ENCODE measurements at places on chromosomes 7 and 10.

DNA sequence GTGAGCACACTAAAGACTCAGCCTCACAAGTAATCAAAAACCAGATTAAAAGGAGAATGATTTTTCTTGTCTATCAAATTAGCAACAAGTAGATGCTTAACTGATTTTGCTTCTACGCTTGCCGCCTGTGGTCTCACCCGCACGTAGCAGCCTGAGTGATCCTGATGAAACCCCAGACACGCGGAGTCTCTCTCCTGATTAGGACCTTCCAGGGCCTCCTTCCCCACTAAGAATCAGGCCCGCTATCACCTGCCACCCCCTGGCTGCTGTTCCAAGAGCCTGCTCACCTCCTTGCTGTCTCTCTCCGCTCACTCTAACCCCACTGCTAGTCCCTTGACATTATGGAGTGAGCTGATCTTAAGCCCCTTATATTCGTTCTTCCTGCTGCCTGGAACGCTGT lies 325.9 kb upstream of the NRP1 start:
- no peak for ATAC-seq

- ATAC-seq: no peak
Measured at GRCh38 chr10:83432261-83433045, 706.9 kb upstream of the GHITM start.

- no peak for ATAC-seq
Measured at GRCh38 chr7:131112431-131112830, 215.2 kb upstream of the MKLN1 start.

DNA sequence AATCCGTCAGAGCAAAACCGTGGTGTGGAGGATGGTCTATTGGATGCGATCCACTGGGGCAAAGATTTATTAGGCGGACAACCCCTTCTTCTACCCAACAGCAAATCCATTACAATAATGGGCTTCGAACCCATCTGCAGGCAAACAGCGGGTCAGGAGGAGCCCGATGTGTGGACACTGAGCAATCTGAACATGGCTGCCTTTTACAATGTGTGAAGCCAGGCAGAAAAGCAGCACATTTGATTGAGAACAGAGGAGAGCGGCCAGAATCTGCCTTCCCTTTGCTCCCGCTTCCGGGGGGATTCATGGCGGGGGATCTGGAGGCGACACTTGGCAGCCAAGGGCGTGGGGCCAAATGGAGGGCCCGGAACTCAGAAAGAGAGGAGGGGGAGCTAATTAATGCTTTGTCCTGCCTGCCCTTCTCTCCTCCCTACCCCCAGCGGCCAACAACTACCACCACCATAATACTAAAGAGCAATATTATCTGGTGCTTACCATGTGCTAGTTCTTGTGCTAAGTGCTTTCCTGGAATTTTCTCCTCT lies 133.0 kb downstream of the EMX2 start:
- ATAC-seq: no peak

DNA sequence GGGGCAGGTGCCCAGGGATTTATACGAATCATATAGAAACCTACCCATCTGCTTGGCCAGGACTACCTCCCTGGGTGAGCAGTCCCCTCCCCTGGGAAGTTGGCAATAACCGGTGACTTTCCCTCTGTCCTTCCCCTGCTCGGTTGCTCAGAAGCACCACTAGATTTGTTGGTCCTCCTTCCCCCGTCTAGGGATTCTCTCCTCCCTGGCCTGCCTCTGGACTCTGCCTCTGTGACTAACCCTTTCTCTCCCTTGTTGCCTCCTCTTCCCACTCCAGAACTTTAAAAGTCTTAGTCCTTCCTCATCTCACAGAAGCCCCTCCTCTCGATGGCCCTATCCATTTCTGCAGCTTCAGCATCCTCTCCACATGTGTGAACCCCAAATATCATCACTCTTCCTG lies 9.8 kb downstream of the CALHM3 start:
- no peak for ATAC-seq

- ATAC-seq: no peak
Measured at GRCh38 chr10:124657806-124658205, 86.4 kb downstream of the FAM53B start.

DNA sequence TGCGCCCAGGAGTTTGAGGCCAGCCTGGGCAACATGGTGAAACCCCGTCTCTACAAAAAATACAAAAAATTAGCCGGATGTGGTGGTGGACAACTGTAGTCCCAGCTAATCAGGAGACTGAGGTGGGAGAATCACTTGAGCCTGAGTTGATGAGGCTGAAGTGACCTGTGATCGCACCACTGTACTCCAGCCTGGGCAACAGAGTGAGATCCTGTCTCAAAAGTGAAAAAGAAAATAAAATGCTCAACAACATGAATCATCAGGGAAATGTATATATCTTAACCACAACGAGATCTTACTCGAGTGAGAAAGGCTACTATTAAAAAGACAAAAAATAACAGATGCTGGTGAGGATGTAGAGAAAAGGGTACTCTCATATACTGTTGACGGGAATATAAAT lies 72.7 kb downstream of the JMJD1C start:
- no peak for ATAC-seq

GRCh38 chr10:118042336-118042735 lies 4.4 kb downstream of the RAB11FIP2 start:
- ATAC-seq: no peak

GRCh38 chr10:45278860-45279498 lies 36.4 kb downstream of the OR13A1 start:
- ATAC-seq: no peak

GRCh38 chr10:31930023-31930751 lies 1.6 kb upstream of the ARHGAP12 start:
- ATAC-seq: no peak

DNA sequence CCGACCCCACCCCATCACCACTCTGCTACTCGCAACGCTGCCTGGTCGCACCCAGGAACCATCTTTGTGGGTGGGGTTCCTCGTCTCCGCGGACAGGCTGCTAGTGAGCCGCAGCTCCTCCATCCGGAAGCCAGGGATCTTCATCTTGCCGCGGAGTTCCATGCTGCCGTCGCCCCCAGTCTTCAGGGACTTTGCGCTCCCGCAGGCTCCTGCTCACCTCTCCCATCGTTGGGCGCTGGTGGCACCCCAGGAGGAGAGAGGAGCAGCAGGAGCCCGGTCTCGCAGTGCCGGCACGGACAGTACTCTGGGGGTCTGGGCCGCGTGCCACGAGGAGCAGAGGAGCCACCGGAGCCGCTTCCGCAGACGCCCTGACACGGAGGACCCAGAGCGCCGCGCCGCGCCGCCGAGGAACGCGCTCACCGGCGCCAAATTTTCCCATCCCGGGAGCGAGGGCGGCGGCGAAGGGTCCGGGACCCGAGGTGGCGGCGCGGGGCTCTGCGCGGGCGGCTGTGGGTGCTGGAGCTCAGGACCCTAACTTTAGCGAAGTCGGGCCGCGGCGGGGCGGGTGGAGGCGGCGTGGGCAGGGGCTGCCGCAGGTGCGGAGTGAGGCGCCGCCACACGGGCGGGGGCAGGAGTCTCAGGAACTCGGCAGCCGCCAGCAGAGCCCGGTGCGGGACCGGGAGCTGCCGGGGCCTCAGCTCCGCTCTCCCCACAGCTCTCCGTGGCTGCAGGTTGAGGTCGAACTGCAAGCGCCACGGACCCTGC lies 750.1 kb upstream of the SORCS1 start:
- no peak for ATAC-seq

DNA sequence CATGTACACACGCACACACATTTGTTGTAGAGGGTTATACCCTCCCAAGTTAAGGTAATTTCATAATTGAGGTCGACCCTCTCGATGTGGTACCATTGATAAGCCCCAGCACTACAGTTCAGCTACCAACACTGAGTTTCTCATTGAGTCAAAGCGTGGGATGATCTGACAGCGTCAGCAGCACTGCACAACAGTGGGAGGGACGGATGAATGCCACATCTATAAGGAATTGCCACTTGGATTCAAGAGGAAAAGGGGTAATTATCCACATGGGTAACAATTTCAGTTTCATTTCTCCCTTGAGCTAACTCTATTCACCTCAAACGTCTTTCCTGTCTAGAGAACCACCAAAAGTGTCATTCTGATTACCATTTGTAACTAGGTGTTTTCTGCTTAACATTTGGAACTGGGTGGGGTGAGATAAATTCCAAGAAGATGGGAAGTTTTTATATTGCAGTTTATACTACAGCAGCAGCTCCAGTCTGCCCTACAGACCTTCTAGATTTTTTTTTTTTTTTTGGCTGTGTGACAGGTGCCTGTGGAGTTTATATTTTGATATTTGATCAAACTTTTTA lies 342.9 kb downstream of the AUTS2 start:
- no peak for ATAC-seq

DNA sequence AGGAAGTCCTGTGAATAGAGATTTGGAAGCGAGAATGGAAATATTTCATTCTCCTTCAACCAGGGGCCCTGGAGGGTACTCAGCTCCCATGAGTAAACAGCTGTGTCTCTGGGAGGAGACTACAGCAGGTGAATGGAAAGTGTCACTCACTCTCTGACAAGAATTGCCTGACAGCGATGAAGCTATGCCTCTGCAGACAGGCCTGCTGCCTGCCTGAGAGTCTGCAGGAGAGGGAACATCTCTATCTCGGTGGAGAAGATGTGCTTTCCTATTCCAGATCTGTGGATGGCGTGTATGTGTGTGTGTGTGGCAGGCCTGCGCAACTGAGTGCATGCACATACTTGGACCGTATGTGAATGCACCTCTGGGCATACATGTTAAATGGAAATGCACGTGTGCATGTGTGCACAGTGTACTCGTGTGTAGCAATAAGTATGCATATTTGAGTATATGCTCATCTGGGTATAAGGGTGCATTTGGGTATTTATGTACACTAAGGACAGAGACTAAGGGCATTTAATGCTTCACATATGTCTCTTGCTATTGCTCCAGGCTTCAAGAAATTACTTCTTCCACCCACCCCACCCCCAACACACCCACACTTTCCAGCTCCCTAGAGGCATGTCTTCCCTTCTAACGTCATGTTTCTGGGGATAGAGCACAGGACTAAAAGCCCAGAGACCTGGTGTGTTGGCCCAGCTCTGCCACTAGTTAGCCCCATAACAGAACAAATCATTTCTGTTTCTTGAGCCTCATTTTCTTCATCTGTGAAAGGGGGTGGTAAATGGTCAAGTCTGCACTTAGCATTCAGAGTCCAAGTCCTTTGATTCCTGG lies 4.6 kb upstream of the ADCYAP1R1 start:
- ATAC-seq: no peak

DNA sequence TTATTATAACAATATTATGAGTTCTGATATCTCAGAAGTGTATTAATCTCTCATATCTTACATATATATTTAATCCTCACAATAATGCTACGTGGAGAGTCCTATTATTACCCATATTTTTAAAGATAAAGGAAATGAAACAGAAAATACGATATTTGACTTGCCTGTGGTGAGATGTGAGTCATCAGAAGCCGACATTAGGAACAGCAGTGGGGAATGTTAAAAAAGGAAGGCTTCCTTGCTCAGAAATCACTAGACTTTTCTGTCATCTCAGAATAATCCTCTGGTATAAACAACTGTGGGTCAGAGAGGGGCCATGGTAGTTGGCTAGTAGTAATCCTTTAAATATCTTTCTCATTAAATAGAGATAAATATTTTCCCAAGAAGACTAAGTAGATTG lies 402.3 kb upstream of the PCDH15 start:
- no peak for ATAC-seq

GRCh38 chr7:129948338-129948737 lies 4.4 kb downstream of the UBE2H start:
- no peak for ATAC-seq

DNA sequence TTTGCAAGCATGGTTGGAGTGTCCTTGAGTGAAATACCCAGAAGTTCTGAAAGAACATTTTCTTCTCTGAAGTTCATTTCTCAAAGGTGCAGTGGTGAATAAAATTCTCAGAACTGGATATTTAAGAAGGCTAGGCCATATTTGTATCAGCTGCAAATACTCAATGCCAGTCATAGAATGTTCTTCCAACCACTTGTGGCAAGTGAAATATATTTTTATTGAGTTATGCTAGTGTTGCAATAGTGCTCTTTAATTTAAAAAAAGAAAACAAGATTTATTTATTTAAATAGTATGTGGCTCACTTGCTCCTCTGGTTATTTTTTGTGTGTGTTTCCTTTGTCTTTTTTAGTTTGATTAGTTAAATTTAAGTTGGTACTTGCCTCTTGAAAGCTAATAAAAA lies 64.5 kb downstream of the PALS2 start:
- ATAC-seq: no peak

DNA sequence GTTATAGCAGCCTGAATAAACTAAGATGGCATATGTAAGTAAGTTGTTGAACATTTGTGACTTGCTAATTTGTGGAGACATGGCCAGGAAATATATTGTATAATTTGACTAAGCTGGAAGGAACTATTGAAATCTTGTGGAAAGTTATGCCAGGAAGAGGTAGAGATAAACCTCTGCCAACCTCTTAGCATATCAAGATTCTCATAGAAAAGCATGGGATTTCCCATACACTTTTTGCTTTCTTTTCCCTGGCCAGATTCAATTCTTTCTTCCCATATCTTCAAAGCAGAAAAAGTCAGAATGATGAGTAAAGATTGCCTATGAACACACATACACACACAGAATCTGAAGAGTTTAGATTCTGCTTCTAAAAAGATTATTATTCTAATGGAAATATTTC lies 216.2 kb downstream of the SEMA3D start:
- no peak for ATAC-seq

DNA sequence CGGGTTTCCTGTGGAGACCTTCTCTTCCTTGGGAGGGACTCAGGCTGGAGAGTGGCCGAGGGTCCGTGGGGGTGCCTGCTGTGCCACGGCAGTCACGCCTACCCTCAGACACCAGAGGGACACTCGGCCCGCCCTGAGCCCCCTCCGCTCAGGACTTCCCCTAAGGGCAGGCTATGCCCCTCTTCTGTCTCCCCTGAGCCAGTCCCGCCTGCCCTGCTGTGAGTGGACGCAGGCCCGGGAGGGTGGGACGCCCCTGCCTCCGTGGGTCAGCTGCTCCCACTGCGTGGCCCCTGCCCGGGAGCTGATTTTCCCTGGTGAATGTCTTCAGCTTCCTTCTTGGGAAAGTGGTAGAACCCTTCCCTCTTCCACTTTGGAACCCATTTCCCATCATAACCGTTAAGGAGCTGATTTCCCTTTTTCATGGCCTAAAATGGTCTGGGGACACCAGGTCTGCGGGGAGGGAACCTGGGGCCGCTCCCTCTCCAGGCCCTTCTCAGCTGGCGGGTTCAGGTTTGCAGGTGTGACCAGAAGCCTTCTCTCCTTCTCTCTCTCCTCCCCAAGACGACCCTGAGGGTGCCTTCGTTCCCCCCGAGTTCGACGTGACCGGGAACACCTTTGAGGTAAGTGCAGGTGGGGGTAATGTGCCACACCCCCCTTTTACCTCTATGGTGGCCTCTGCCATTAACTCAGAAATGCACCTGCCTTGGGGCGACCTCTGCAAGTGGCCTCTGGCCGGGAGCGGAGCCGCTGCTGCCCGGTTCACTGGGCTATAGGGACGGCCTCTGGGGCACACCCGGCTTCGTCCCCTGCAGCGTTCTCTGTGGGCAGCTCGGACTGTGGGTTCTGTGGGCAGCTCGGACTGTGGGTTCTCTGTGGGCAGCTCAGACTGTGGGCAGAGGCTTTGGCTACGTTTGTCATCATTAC lies 7.9 kb downstream of the KNDC1 start:
- no peak for ATAC-seq

Measured in activated CD4-positive, CD25-positive, alpha-beta regulatory T cell treated with anti-CD3 and anti-CD28 coated beads, Interleukin-2, amount 50 U/mL, for 24 hours (primary cell).